ENCODE measurements at places on chromosomes 1 and 21.

DNA sequence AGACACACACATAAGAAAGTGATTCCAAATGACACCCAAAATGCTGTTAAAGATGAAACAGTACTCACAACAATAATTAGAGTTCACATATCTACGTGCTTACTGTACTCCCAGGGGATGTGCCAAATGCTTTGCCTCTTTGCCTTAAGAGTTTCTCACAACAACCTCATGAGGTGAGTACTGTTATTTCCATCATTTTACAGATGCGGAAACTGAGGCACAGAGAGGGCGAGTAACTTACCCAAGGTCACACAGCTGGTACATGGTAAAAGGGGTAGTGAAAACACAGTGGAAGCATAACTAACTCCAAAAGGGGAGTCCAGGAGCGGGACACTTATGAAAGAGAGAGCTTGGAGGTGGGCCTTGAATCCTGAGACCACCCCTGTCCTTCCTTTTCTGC is 171.8 kb downstream of the ACTL8 start:
- DNase-seq, result no peak

GRCh38 chr1:59499273-59499942 is 202.5 kb downstream of the FGGY start:
- DNase-seq, result no peak

GRCh38 chr1:95247607-95248006 is 13.6 kb downstream of the RWDD3 start:
- DNase-seq, result no peak

- peak; percentile 31 for DNase-seq
Observed at GRCh38 chr1:81430955-81431623, 369.6 kb upstream of the ADGRL2 start.

DNA sequence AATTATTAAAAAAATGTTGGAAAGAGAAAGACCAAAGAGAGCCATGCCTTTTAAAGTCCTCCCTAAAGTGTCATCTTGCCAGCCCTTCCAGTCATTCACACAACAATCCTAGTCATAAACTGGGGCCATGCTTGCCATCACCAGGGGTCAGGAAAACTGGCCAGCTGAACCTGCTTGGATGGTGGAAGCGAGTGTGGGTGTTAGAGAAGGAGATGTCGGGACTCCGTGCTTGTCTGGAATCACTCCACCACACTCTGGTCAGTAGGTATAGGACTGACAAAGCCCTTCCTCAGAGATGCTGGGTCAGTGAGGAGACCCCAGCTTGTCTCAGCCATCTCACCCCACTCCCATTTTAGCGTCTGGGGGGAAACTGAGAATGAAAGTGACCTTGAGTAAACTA is 3.3 kb upstream of the HAPLN2 start:
- DNase-seq, result no peak
